ENCODE measurements at places on chromosomes 6 and 20.

DNA sequence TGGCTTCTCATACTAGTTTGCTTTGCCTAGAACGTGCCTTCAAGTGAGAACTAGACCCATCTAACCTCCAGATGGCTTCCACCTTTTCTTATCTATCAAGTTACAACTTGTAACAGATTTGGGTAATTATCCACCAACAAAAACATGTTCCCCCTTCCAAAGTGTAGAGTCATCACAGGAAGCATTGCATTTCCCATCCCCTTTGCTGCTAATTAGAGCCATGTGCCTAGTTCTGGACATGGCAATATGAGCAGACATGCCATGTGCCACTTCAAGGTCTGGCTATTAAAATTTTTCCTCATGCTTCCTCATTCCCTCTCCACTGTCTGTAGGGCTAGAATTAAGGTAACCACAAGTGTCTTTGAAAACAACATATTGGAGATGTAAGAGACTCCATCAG, 814.4 kb downstream of the TENT5A start:
- DNase-seq, result no peak

DNA sequence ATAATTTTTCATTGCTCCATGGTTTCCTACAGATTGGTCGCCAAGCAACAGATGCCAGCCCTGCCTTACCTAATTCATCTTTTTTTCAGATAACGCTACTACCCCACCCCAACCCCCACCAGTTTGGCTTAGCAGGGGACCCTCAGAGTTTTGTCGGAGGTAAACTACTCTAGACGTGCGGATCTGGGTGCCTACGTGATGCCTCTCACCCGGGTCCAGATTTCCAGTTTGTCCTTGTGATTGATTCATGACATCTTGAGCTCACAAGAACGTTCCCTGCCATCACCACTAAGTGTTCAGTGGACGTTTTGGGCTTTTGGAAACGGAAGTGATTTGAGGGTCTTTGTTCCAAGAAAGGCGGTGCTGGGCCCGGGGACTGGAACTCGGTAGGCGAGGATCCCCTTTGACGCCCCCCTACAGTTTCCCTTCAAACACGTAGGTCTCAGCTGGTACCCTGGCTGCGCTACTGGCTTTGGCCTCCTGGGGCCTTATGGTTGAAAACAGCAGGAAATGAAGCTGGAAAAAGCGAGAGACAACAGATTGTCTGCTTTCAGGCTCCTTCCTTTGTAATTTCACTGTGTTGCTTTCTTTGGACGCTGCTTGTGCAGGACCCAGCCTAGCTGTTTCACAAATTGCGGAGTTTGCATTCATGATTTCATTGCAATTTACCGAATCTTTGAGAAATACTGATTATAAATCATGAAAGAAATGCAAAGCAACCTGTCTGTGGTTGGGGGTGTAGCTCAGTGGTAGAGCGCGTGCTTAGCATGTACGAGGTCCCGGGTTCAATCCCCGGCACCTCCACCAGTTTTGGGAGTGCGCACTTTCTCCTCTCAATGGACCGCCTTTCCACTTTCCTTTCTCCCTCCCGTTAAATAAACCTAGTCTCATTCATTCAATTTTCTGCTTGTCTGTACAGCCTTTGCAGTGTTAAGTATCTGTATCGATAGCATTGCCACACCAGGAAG, 81.0 kb downstream of the GPX5 start:
- DNase-seq, result peak; percentile 15

DNA sequence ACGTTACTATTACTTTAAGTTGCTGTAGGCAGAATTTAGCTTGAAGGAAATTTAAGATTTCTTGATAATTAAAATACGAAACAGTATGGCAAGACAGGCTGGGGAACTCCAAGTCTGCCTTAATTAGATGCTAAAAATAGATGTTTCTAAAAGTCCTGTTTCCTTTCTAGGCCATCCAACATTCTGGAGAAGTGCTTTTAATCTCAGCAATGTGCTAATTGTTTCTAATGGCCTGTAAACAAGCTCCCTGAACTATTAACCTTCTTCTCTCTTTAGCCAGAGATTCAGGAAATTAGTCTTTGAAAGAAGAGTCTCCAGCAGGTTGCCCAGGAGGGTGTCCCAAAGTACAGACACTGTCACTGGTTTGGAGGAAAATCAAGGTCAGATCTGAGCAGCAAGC, 677.3 kb upstream of the AGPAT4 start:
- no peak for DNase-seq

GRCh38 chr20:1427457-1428054, 34.7 kb upstream of the FKBP1A start:
- DNase-seq, result no peak

- no peak for DNase-seq
These were observed 252.2 kb downstream of the ADGB start for GRCh38 chr6:146850981-146851380.

DNA sequence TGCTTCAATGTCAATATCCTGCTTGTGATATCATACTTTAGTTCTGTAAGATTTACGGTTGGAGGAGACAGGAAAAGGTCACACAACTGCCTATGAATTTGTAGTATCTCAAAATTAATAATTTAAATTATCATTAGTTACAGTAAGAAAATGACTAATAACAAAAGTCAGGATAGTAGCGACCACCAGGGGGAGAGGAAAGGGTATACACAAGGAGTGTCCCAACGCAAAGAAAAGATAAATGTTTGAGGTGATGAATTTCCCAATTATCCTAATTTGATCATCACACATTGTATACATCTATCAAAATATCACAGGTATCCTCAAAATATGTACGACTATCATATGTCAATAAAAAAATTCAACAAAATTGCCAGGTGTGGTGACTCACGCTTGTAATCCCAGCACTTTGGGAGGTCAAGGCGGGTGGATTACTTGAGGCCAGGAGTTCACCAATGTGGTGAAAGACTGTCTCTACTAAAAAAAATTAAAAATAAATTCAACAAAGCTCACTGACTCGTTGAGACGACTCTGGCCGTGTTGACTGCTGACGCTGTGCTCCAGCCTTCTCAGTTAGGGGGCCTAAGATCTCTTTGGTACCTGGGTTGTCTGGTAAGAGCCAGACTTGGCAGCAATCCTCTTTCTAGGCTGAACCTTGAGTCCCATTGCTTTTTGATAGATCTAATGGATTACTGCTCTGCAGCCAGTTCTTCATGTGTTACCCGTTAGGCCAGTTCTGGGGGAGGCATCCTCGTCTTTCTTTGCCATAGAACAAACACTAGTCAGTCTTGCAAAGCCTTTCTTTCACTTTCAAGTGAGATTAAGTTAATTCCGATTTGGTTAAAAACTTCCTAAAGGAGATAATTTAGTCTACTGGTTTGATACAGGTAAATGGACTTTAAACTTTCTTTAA, 9.0 kb upstream of the OVOL2 start:
- DNase-seq, result no peak

- DNase-seq, result no peak
These were observed 91.8 kb downstream of the ASXL1 start for GRCh38 chr20:32449890-32450401.

GRCh38 chr20:5675103-5676091, 74.8 kb upstream of the SHLD1 start:
- DNase-seq, result no peak

DNA sequence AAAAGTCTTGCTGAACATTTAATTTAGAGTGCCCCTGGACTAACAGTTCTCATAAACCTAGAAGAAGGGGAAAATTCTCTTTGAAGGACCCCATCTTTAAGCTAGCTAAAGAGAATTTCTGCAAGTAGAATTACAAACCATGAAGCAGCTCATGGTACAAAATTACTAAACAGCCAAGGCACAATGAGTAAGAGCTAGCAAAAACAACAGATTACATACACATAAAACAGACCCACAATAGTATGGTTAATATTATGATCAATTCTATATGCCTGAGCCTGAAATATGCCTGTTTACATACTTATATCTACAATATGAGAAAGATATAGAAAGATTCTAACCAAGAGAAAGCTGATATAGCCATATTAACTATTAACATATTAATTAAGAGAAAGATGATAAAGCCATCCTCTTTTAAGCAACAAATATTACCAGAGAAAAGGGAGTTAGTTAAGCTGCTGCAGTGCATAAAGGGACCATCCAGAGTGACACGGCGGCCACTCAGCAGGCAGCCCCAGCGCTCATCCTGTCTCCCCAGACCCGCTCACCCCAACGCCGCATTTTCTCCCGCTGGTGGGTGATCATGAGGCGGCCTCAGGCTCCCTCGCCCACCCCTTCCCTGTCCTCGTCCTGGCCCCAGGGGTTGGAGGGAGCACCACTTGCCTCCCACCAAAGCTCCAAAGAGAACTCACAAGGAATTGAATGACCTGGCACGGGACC, 98.4 kb upstream of the CARMIL1 start:
- DNase-seq, result no peak

- no peak for DNase-seq
These were observed 208.9 kb upstream of the SNX9 start for GRCh38 chr6:157614026-157614568.

DNA sequence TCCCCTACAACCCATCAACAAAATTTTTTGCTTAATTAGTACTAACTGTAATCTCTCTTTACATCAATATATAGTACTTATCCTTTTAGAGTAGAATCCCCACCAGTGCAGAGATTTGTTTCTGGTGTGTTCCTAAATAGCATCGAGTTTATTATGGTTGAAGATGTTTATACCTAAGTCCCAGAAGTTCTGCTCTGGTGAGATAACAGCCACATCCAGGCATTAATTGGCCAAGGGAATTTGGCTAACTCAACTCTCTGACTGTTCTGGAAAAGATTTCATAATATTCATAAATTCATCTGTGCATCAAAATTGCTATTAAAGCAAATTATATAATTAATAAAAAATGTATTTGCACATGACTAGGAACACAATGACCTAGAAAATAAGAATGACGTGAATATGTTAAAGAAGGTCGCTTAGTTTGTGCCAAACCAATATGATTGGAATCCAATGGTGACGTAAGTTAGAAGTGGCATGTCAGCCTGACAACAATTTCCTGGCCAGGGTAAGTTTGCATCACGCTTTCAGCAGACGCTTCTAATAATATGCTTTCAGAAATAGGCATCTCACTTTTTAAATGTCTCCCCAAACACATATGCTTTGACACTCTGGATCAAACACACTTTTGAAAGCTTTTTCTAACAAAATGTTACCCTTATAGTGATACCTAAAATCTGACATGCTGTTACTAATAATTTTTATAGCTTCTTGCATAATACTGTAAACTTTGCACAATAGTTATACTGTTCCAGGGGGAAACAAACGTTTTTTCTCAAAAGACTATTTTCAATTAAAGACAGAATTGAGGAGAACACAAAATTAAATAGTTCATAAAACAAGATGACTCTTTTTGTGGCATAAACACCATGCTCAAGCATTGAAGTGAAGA, 236.7 kb downstream of the TENT5A start:
- DNase-seq, result no peak

GRCh38 chr6:85494547-85495536, 45.0 kb downstream of the NT5E start:
- no peak for DNase-seq

GRCh38 chr6:162572240-162572639, 155.3 kb downstream of the PRKN start:
- no peak for DNase-seq

- DNase-seq, result no peak
These were observed at the start of gene FILIP1 for GRCh38 chr6:75493400-75494064. FILIP1 (minus strand) TSS chr6:75493800; CDS start chr6:75414972, 78,828 bp downstream.

DNA sequence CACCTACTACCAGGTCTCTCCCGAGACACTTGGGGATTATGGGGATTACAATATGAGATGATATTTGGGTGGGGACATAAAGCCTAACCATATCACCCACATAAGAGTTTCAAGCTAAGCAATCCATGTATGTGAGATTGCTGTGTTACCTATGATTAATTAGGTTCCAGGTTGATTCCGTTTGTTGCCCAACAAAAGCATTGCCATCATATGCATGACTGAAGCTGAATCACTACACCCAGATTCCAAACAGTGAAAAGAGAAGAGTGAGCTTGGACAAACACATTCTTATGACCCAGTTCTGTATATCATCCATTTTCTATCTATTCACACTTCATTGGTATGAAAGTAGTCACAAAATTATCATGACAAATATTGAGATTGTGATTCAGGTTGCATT, 952.5 kb upstream of the MAN1A1 start:
- DNase-seq, result no peak

- no peak for DNase-seq
These were observed 87.8 kb upstream of the TIAM2 start for GRCh38 chr6:154907291-154907690.

DNA sequence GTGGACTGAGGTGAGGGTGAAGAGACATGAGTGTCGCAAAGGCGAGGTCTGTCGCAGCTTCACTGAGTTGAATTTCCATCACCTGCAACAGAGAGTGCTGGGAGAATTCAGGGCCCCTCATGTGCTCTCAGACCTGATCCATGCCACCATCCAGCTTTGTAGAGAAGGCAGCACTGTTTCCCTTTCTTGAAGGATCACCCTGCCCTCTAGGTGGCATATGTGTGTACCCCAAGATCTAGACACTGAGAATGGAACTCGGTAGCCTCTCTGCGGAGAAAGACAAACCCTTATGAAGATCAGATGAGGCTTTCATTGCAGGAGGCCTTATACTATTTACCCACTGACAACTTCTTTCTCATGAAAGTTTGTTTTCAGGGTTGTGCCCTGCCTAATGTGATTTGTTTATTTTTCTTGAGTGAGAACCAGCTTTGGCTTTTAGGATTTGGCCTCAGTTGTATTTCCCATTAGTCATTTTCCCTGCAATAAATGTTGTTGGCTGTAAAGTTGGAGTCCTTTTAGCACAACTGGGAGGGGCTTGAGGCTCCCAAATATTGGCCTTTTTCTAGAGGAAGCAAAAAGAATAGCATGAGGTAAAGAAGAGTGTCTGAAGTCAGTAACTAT, 811.3 kb downstream of the DHX35 start:
- no peak for DNase-seq

- DNase-seq, result peak; percentile 3
These were observed 984 bp downstream of the TNFRSF21 start for GRCh38 chr6:47308552-47309290.

- DNase-seq, result no peak
These were observed 156.1 kb downstream of the ADAT2 start for GRCh38 chr6:143294265-143294860.

DNA sequence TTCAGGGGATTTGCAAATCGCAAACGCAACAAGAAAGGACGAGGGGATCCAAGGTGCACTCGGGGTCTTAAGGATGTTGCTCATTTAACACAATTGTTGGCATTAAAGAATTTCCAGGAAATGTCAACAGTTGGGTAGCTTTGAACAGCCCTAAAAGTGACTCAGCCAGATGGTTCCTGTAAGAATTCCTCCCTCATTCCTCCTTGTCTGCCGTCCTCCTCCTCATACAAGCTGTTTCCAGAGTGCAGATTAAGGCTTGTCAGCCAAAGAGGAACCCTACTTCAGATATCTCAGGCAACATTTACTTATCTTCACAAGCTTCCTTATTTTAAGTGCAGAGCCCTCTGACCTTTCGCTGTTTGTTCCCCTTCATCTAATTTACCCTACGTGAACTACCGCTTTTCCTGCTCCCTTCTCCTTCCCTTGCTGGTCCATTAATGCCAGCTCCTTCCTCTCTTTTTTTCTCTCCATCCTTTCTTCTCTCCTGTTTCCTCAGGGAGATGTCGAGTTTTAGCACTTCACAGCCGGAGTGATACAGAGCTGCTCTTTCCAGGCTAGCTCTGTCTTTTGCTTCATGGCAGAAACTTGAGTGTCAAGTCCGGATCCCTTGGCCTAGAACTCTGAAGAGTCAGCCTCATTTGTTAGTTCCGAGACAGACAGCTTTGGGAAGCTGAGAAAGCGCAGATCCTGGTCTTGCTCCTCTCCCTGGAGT, 26.1 kb upstream of the TBC1D7 start:
- no peak for DNase-seq
